ENCODE measurements at places on chromosomes 13 and 19. TPM values are rescaled to one million over a fixed set of nuclear protein-coding genes. Genes with fewer than 3 reads are reported as not detected.

GRCh38 chr19:13104848-13105711 lies 2.4 kb upstream of the LYL1 start:
- DNase-seq: no peak

- DNase-seq: no peak
Observed at GRCh38 chr13:77150651-77151050, 123.7 kb upstream of the FBXL3 start.

GRCh38 chr13:111392486-111392885 lies 72.0 kb downstream of the TEX29 start:
- no peak for DNase-seq

- DNase-seq: no peak
Observed at GRCh38 chr19:36160821-36161596, 8.8 kb upstream of the COX7A1 start.

DNA sequence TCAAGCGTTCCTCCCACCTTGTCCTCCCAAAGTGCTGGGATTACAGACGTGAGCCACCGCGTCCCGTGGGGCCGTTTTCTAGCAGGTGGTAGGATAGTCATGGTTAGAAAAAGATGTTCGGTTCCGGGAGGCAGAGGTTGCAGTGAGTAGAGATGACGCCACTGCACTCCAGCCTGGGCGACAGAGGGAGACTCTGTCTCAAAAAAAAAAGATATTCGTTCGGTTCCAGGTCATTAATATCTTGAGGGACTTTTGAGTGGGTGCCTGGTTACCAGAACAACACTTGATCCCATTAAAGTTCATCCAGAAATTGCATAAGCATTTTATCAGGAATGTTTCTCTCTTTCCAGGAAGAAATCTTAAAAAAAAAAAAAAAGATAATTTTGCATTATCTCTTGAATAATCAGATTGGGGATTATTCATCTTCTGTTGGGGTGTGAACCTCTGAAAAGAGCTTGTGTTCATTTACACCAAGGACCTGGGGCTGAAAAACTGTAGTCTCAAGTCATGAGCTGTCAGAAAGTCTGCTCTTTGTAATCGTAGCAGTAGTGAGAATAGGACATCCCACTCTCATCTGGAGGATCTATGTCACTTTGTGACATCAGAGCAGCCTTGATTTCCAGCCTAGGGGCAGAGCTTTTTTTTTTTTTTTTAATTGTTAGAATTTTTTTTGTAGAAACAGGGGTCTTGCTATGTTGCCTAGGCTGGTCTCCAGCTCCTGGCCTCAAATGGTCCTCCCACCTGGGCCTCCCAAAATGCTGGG lies 1.0 kb upstream of the ETHE1 start:
- DNase-seq: no peak

GRCh38 chr13:42272804-42273175 lies 838 bp downstream of the AKAP11 start:
- DNase-seq: no peak

DNA sequence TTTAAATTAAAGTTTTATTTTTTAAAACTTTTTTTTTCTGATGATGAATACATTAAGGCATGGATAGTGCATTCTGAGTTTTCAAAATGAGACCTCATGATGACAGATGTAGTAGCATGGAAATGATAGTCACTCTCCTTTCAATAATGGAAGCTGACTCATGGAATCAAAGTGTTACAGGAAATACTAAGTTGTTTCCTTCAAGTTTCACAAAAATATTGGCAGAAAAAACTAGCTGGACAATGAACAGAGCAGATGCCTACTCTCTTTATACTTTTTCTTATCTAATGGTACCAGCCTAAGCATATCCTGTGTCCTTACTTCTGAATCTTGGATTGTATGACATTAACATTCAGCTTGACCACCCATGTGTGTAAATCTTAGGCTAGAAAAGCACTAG lies 1337.3 kb downstream of the PCDH9 start:
- no peak for DNase-seq

DNA sequence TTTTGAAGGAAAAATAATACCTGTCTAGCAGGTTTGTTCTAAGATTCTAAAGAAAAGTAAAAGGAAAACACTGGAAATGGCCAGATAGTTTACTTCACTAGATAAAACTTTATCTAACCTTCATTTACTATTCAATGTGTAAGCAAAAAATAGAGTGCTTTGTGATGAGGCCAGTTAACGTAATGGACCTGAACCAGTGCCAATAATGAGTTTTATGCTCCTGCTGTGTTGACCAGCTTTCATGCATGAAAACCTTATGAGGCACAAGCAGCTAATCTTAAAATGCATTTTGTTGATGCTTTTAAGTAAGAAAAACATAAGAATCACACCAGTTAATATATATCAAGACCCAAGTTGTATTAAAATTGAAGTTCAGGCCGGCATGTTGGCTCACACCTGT lies 617.2 kb upstream of the GPC6 start:
- DNase-seq: no peak

DNA sequence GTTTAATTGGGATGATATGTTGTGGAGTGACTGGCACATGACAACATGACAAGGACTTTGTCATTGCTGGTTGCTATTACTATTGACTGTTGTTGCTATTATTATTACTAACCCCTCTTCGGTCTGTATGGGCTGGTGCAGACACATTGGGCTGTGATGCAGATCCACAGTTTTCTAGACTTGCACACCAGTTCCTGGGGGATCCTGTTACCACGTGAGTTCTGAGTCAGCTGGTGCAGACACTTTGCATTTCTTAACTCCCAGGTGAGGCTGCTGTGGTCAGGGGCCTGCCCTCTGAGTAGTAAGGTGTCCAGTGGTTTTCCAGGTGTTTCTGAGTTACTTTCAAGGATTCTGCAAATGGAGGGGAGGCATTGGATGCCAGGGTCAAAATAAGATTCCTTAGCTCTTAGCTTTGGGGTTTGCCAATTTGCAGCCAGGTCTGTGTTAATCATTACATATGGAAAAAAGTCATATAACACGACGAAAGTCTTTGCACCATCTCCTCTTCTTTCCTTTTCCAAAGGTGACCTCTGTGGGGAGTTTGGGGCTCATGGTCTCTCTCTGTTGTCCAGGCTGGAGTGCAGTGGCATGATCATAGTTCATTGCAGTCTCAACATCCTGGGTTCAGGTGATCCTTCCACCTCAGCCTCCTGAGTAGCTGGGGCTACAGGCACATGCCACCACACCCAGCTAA lies 19.3 kb downstream of the BICRA start:
- DNase-seq: no peak

GRCh38 chr19:34269489-34269888 lies 15.1 kb downstream of the GARRE1 start:
- DNase-seq: no peak

GRCh38 chr13:55160867-55161266 lies 1979.9 kb upstream of the PRR20A start:
- DNase-seq: no peak

Gene ABCA7
- 45.0 TPM for total RNA-seq

DNA sequence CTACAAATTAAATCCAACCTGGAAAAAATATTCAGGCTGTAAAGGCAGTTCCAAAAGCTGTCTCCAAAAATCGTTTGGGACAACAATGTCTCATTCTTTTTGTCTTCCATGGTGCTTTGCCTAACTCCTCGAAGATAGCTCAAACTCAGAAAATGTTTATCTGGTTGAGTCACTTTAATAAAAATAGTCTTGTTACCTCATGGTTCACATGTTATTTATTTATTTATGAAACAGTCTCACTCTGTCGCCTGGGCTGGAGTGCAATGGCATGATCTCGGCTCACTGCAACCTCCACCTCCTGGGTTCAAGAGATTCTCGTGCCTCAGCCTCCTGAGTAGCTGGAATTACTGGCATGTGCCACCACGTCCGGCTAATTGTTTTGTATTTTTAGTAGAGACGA lies 4.9 kb upstream of the BRD4 start:
- no peak for DNase-seq

DNA sequence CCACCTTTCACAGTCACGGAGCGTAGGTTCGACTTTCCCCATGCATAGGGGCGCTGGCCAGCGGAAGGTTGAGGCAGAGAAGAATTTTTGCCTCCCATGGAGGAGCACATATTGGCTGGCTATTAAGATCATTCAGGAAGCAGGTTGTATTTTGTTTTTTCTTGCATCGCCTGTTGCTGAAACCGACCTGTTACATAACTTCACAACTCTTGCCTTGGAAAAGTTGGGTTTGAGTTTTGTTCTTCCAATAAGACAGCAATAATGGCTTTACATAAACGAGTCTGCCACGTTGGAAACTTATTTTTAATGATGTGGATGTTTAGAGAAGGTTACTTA lies 1.4 kb downstream of the UPF1 start:
- no peak for DNase-seq

Gene MYO1F
- 3.2 TPM for total RNA-seq

Gene ZNF527
- 3.9 TPM for total RNA-seq

DNA sequence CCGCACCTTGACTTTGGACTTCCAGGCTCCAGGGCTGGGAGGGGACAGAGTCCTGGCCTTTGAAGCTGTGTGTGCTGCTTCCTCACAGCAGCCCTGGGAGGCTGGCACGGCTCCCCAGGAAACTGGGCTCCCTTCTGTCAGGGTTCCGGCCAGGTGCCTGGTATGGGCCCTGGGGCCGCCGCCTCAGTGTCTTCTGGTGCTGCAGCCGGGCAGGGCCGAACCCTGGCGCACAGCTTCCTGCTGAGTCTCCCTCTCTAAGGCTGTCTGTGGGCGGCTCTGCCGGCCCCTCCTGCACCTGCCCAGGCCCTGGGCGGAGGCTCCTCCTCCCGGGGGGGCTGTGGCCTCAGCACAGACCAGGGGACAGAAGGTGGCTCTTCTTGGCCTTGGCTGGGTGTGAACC lies 32.4 kb downstream of the GPX4 start:
- no peak for DNase-seq

- peak; percentile 47 for DNase-seq
Observed at GRCh38 chr13:106349080-106349931, 186.2 kb downstream of the EFNB2 start.

Gene PRRG2
- total RNA-seq: 5.9 TPM

- no peak for DNase-seq
Observed at GRCh38 chr19:8902520-8902919, 70.3 kb downstream of the MBD3L1 start.

Gene AMER2
- 0.18 TPM for total RNA-seq

- DNase-seq: no peak
Observed at GRCh38 chr13:31138515-31138914, 23.2 kb downstream of the HSPH1 start.

- no peak for DNase-seq
Observed at GRCh38 chr19:54317108-54317964, 4.4 kb upstream of the LILRA5 start.

DNA sequence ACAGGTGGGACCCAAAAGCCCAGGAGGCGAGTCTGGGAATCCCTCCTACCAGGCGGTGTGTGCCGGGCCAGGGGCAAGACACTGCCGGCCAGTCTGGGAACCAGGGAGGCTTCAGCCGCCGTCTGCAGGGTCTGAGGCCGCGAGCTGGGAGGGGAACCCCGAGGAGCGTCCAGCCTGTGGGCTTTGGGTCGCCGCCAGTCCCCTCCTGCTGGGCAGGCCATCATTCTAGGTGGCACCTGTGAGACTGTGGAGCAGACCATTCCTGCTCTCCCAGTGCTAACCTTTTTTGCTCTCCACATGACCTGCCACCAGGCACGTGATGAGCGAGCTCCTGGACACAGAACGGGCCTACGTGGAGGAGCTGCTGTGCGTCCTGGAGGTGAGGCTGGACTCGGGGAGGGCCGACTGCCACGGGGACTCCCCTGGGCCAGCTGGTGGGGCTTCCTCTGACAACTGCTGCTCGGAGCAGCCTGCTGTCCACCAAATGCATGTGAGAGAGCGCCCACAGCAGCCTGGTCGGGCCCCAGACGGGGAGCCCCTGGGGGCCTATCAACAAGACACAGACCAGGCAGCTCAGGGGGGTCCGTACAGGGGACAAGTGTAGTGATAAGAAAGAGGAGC lies 24.6 kb upstream of the F7 start:
- DNase-seq: no peak

Gene CYP4F11
- not detected for total RNA-seq

Gene RETN
- not detected for total RNA-seq

DNA sequence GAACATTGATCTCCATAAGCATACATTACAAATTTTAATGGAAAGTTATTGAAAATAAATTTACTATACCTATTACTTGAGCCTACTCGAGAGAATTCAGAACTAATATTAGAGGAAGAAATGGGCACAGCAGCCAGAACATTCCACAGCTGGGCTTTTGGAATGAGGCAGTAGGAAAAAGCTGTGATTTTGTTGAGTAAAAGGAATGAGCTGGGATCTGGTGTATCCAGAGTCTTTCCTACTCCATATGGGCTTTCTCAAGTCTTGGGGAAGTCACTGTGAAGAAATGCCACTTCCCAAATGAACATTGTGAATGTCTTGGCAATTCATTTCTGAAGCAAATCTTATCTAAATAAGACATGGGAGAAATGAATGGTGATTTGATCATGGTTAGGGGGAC lies 93.1 kb downstream of the CYSLTR2 start:
- no peak for DNase-seq

Gene ZNF583
- 1.1 TPM for total RNA-seq

Gene DZIP1
- 33.5 TPM for total RNA-seq

DNA sequence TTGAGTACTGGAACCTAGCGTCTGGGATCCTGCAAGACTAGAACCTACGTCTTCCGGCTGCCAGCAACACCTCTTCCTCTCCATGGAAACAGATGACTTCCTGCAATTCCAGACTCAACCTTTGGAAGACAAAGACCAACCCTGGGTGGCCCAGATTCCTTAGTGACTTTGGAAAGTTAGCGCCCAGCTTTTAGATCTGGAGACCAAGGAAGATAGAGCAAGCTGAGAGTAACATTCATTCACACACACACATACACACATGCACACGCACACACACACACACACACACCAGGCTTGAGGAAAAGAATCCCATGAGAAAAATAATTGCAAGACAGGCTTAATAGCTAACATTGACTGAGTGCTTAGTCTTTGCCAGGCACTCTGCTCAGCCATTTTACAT lies 788.9 kb downstream of the UQCRFS1 start:
- peak; percentile 58 for DNase-seq

Gene ZNF805
- 17.9 TPM for total RNA-seq

DNA sequence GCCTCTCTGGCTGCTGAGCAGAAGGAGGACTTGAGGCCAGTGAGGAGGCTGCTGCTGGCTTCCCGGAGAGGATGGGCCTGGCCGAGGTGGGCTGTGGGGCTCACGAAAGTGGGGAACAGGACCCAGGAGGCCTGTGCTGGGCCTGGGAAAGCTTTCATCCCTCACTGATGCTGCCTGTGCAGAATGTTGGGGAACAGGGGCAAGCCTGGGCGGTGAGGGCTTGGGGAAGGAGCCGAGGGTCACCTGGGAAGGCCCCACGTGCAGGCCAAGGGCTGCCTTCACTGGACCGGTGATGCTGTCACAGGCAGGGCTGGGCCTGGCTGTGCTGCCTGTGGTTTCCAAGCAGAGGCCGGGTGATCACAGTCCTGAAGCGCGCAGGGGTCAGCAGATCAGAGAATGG lies 9.4 kb downstream of the AP1M1 start:
- DNase-seq: peak; percentile 7

- peak; percentile 82 for DNase-seq
Observed at GRCh38 chr13:23433171-23434153, at the start of gene SACS. Gene SACS (minus strand): TSS chr13:23433702. CDS start chr13:23411239, 22,463 bp downstream.

- DNase-seq: no peak
Observed at GRCh38 chr13:76239031-76239680, 603.0 kb downstream of the LMO7 start.

Measured in WTC11 (cell line).